ENCODE measurements at places on chromosomes 6 and 20.
A peak's percentile ranks its signal among the peaks of the same experiment; 100 is the strongest.

DNA sequence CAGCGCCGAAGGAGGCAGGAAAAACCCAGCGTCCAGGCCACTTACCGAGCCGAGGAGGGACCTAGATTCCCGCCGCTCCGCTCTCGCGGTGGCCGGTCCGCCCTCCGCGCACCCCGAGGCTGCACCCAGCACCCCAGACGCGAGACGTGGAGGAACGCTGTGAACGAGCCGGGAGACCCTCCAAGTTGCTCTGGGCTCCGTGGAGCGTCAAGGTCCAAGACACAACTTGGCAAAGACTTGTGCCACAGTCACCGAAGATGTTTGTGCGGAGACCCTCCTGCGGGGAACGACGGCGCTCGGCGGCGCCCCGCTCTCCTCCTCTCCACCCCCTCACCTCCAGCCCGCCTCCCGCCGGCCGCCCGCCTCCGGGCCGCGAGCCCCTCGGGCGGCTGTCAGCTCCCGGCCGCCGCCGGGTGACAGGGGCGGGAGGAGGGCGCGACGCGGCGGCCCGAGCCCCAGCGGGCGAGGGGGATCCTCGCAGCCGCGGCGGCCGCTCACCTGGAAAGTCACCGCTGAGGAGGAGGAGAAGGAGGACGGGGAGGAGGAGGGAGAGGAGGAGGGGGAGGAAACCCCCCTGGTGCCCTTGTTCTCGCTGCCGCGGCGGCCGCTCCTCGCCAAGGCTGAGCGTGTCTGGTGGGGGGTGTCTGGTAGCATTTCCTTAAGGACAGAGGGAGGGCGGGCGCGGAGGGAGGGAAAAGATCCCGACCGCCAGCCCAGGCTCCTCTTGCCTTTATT, 637 bp upstream of the HIVEP2 start:
- DNase-seq, result peak; percentile 22

DNA sequence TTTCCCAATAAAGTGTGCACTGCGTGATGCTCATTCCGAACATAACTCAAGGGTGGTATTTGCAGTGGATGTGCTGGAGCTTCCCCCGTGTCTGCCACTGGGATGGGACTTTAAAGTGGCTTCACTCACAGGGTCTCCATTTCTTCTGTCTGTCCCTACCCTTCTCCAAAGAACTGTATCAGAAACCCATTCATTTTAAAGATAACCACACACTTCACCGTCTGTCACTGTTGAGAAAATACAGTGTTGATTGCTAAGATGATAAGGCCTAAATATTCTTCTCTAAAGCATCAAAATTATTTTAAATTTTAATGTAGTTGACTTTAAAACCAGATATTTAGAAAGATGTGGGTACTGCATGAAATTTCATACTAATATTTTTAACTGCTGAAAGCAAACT, 161.4 kb downstream of the TMEM242 start:
- DNase-seq, result no peak

GRCh38 chr6:35397806-35398418, 54.2 kb upstream of the FANCE start:
- DNase-seq, result no peak

DNA sequence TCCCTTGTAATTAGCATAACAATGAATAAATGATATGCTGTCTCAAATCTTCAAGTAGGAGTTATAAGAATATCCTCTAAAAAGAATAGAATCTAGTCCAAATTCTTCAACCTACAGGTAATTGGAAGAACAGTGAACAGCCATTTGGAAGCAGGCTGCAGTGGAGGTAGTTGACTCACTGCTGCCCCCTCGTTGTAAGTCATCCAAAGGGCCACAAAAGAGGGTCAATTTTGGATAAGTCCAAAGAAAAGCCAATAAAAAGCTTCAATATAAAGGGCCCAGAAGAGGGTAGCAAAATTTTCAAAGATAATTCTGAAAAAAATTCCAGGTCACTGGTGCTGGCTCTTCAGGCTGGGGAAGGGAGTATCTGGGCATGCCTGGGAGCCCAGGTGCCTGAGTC, 60.8 kb upstream of the SSTR4 start:
- no peak for DNase-seq

DNA sequence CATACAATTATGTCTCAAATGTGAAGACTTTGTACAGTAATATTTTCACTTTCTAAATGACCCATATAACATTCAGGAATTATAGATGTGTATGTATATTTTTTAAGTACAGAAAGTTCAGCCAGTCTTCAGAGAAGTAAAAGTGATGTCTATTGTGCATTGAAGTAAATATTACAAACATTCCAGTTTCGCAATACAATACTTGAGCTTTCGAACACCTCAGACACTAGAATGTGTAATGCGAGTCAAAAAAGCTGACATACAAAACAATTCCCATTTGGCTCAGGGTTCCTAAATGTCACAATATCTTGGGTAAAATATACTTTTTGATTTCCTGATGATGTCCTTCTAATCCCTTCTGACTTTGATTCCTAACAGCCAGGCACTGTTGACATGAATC, 101.4 kb downstream of the ZNF217 start:
- DNase-seq, result no peak

GRCh38 chr6:144064402-144065212, 30.8 kb downstream of the SF3B5 start:
- DNase-seq, result no peak
